Kidney glomerular epithelial cell (primary cell): ENCODE measurements at places on chromosomes 16 and 17.

- DNase-seq = no peak
Observed at GRCh38 chr17:70879401-70879800, 710.1 kb downstream of the KCNJ2 start.

GRCh38 chr17:27354051-27354490, 60.2 kb downstream of the WSB1 start:
- no peak for DNase-seq

DNA sequence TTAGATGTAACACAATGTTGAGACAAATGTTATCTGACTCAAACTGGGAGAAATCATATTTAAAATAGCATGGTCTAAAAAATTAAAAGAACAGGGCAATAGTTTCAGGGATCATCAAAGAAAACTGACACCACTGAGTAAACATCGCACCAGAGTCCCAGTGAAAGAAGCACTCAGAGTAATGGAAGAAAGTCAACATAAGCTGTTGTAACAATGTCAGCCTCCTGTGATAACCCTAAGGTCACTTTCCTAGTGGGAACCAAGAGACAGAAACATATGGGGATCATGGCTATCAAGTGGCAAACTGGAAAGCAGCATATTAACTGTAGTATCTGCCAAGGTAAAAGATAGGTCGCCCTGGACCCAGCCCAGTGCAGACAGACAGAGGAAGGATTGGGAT, 160.8 kb downstream of the CA10 start:
- DNase-seq = no peak

- DNase-seq = no peak
Observed at GRCh38 chr17:7340179-7340578, 3.9 kb downstream of the ACAP1 start.

DNA sequence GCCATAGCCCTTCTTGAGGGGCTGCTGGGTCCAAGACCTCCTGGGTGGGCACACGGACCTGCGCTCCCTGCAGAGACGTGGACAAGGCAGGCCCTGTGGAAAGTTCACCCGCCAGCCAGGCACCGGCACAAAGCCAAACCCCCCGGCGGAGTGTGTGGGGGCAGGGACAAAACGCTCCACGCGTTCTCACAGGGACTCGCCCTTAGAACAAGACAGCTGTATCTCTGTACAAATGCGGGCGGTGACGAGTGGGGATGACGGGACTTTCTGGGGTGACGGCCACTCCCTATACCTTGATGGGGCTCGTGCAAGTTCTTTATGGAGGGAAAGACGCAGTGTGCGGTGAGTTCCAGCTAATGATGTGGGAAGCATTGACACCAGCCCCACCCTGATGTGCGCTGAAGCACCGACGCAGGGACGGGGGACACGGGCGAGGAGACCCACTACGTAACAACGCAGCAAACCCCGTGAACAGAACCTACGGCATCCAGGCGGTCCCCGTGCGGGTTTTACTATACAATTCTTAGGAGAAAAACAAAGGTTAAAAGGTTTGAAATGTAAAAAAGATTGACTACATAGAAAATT, 49.4 kb downstream of the LMF1 start:
- no peak for DNase-seq

DNA sequence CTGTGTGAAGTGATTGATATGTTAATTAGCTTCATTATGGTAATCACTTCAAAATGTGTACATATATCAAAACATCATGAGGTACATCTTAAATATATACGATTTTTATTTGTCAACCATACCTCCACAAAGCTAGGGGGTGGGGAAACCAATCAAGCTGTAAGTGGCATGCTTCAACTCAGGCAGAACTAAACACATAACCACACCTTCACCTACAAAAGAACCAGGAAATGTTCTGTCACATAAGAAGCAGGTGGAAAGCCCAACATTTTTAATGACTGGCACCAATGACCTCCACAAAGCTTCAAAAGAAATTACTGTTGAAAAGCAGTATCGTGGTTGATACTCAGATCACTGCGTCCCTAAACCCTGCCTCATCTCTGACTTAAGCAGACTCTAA, 867.7 kb upstream of the EEF2KMT start:
- no peak for DNase-seq

DNA sequence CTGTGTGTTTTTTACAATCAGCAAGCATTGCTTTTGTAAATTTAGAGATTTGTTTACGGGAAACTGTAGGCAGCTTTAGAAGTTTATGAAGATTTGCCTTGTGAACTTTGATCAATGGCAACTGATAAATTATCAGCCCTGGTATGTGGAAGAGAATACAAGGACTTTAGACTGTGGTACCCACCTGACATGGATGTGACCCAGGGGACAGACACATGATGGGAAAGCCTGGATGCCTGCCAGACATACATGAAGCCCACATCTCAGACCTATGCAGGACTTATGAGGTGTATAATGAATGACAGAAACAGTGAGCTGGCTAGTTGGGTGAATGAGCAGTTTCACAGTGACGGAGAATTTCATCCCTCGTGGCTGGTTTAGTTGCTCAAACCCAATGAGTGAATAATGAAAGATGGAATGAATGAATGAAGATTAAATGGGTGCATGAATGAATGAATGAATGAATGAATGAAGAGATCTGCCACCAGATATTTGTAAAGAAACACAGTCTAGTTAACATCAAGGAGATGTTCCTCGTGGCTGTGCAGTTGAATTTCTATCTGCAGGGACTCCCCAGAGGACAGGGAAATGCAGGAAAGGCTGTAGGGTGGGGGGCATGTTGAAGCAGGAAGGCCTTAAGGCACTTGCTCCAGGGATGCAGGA, 7.6 kb downstream of the TMEM92 start:
- no peak for DNase-seq

DNA sequence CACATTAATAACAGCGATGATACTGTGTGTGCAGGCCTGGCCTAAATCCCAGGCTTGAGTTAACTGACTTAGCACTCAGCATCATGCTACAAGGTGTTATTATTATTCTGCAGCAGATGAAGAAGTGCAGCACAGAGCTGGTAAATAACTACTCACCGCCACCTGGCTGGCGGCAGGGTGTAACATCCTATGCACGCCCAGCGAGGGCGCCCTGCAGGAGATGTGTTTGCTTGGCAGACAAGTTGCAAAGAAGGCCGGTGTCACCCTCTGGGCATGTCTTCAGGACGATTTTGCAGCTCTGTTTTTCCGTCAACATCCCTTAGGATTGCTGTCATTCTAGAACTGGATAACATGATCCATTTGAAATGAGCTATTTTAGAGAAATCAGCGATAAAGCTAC, 30.1 kb downstream of the DNAH9 start:
- no peak for DNase-seq

GRCh38 chr17:70499067-70499786, 329.9 kb downstream of the KCNJ2 start:
- DNase-seq = no peak

GRCh38 chr17:51618476-51618875, 358.1 kb downstream of the UTP18 start:
- no peak for DNase-seq

DNA sequence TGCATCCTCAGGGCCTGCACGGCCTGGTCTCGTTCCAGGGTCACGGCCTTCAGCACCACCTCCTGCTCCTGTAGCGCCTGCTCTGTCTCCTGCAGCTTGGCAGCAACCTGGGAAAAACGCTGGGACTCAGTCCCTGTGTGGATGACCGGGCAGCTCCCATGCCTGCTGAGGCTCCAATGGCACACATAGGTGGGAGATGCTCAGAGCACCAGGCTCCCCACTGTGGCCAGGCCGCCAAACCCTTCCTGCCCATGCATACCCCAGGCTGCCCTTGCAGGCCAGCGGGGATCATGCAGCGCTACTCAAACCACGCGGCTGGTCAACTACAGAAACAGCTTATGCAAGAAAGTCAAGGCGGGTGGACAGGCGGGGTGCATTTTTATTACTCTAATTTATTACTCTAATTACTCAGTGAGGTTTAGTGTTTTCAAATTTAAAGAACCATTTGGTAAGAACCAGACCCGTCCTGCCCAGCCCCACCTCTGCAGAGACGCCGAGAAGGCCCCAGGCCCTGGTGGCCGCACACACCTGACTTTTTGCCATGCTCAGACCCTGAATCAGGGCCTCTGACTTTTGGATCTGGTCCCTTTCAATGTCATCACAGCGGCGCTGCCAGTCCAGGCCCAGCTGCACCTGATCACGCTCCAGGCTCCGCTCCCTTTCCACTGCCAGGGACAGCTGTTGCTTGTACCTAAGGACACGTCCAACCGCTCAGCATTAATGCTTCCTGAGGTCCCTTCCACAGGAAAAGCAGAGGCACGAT, 34.0 kb downstream of the CCDC57 start:
- no peak for DNase-seq

- no peak for DNase-seq
Observed at GRCh38 chr16:83727751-83728352, 79.9 kb upstream of the HSBP1 start.

DNA sequence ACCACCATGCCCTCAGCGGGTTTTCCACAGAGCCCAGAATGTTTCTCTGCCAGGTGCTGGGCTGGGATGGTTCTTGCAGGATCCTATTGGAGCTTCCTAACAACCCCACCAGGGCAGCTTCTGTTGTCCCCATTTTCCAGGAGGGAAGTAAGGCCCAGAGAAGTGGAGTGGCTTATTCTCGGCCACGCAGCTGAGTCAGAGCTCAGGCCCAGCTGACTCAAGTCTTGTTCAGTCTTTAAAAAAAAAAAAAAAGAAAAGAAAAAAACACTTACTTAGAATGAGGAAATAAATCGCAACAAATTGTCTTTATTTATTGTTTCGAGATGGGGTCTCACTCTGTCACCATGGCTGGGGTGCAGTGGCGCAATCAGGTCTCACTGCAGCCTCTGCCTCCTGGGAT, 413.0 kb downstream of the CPPED1 start:
- no peak for DNase-seq

DNA sequence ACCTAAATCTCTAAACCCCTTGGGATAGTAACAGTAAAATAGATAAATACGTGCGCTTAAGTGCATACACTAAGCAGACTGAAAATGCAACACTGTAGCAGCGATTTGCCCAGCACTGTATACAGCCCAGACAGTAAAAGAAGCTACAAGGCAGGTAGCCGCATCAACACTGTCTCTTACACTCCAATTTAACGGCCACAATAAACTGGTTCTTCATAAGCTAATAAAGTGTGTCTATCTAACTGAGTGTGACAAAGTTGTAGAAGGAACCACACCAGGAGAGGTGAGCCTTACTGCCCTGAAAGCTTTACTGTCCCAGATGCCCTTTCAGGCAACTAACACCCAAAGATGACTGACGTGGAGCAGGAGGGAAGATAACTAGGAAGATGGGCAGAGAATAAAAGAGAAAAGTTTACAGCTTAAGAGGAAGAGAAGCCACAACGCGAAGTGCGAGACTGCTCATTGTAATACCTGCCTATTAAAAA, 847 bp downstream of the ZDHHC7 start:
- no peak for DNase-seq

DNA sequence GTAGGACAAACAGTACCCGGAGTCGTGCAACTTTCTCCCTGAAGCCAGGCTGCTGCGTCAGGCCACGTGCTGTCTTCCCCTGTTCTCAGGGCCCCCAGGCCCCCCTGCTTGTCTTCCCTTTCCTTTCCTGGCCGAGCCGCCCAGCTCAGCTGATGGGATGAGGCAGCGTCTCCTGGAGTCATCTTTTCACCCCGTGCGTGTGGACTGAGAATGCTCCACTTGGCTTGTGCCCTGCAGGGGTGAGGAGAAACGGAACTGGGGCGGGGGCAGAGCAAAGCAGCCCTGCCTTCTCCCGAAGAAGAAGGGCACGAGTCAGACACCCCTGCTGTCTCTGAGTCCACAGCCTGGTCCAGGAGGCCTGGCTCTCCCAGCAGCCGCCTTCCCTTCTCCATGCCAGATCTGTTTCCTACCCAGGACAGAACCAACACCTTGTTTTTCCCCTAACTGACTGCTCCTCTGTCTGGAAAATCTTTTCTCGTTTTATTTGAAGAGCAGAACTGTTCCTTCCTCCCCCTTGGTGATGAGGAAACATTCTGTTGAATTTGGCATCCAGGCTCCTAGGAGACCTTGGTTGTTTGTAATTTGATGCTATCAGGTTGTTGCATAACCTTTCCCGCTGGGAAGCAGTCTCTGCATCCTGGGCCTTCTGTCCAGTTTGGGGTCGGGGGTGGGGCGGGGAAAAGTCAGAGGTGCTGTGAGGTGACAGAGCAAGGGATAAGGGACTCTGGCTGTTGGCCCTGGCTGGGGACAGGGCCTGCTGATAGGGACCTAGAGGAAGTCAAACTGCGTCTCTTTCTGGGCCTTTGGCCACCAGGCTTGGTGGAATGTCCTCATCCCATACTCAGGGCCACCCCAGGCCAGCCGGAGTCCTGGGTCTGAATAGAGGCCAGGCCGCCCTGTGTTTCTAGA, 78.8 kb downstream of the WIPI1 start:
- DNase-seq = peak; percentile 32

GRCh38 chr16:79150151-79150550, 450.4 kb downstream of the MAF start:
- DNase-seq = peak; percentile 7

DNA sequence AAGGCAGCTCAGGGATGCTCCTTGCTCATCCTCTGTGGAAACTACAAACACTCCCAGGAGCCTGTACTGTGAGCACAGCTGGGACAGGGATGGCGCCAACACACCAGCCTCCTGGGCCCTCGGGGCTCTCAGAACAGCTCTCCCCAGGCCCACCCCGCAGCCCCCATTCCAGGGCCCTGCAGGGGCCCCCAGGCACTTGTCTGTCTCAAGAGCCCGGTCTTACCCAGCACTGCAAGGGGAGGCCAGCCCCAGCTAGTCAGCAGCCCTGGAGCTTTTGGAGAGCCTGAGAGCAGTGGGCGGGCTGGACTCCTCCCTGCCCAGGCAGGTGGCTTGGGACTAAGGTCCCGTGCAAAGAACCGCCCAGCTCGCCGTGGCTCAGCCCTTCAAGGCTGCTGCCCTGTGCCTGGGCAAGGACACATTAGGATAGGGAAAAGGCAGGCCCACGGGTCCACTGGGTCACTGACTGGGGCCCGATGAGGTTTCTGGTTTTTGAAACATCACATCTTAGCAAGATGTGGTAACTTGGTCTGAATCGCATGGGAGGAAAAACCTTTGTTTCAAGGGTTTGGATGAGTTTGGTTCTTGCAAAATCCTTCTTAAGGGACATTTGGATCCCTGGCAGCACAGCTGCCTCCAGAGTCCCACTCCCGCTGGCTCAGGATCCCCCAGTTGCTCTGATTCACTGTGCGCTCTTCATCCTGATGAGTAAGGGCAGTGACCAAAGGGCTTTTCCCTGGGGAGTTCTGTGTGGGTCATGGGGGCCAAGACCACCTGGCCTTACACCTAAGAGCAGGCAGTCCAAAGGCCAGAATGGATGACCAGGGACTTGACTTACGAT, 2.8 kb downstream of the DNASE1L2 start:
- DNase-seq = no peak

GRCh38 chr17:39181303-39181702, 15.3 kb upstream of the ARL5C start:
- no peak for DNase-seq

GRCh38 chr16:69520800-69521602, 44.8 kb upstream of the NFAT5 start:
- DNase-seq = no peak
